Fibroblast of upper back skin (primary cell): ENCODE measurements at places on chromosomes 7 and 10.
A peak's percentile ranks its signal among the peaks of the same experiment; 100 is the strongest.

- DNase-seq = peak; percentile 92
Measured at GRCh38 chr7:40299097-40299496, 164.3 kb downstream of the SUGCT start.

DNA sequence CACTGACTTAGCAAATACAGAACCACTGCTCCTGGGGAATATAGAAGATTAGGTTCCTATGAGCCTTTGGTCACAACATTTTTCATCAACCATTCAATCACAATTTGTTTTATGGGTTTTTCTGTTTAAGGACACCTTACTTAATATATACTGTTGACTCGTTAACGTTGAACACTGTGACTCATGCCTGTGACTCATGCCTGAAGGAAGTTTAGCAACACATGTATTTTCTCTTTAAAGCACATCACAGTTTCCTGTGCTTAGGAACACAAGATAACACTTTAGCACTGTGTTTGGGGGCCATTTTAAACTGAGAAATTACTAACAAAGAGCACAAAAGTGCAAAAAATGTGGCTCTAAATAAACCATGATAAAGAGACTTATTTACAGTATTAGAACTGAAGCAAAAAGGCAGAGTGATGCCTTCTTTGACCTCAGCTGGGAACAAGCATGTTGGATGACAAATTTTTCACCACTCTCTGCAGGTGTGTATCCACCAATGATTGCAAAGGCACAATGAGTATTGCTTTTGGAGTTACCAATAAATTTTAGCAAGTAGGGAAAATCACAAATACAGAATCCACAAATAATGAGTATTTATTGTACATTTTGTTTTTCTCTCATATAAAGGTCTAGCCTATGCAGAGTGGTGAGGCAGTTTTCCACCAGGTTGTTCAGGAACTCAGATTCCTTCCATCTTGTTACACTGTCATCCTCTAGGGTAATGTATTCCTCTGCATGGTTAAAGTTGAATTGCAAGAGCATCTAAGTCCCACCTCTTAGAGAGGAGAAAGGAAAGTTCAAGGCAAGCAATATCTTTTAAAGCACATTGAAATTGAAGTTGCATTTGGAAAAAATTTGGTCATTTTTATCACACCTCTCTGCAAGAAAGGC is 7.3 kb downstream of the FGFBP3 start:
- DNase-seq = peak; percentile 86

GRCh38 chr7:5214641-5215040 is 24.6 kb downstream of the WIPI2 start:
- DNase-seq = no peak

DNA sequence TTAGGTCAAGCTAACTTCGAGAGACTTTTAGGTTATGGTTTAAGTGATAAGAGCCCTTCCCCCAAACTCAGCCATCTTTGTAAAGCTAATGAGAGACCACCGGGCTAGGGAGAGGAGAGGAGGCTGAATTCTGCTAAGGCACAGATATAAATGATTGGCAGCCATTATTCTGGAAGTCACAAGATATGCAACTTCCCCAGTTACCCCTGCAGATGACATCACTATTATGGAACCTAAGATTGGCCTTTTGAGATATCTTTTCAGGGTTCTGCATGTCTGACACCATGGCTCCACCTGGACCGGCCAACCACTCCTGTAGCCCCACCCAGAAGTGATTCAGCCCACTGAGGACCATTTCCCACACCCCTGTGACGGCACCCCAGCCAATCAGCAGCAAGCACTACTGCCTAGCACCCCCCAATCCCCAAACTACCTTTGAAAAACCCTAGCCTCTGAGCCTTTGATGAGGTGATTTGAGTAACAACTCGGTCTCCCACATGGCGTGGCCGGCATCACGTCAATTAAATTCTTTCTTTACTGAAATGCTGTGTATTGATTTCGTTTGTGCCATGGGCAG is 14.4 kb downstream of the VIPR2 start:
- no peak for DNase-seq

- peak; percentile 58 for DNase-seq
Measured at GRCh38 chr7:81956520-81956919, 186.7 kb upstream of the HGF start.

- DNase-seq = no peak
Measured at GRCh38 chr7:51033727-51034520, 251.2 kb upstream of the GRB10 start.

DNA sequence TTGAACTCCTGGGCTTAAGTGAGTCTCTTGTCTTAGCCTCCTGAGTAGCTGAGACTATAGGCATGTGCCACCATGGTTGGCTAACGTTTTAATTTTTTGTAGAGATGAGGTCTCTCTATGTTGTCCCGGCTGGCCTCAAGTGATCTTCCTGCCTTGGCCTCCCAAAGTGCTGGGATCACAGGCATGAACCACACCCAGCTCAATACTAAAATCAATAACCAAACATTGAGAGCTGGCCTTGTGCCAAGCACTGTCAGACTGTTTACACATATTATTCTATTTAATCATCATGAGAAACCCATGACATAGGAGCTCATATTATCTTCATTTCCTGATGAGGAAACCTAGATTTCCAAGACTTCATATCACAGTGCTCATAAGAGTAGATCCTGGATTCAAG is 251.2 kb downstream of the BAMBI start:
- no peak for DNase-seq

DNA sequence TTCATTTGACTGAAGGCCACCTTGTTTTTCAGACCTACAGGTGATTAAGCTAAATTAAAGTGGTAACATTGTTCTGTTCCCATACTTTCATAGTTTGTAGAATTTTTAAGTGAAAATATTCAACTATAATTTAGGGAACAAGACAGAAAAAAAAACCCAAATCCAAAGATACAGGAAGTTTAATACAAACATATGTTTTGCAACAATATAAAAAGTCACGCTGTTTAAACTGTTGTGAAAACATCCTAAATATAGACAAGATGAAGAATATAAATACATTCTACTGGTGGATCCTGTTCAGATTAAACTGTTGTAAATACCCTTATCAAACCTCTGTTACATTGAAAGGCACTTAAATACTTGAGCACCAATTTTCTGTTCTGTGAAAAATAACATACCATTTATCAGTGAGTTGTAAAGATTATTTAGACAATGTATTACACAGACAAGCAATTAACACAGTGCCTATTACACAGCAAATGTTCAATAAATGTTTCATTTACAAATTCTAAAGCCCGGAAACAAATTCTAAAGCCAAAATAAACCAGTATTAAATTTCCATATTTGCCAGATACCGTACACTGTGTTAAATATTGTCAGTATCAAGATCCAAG is 14.2 kb downstream of the ASZ1 start:
- no peak for DNase-seq

DNA sequence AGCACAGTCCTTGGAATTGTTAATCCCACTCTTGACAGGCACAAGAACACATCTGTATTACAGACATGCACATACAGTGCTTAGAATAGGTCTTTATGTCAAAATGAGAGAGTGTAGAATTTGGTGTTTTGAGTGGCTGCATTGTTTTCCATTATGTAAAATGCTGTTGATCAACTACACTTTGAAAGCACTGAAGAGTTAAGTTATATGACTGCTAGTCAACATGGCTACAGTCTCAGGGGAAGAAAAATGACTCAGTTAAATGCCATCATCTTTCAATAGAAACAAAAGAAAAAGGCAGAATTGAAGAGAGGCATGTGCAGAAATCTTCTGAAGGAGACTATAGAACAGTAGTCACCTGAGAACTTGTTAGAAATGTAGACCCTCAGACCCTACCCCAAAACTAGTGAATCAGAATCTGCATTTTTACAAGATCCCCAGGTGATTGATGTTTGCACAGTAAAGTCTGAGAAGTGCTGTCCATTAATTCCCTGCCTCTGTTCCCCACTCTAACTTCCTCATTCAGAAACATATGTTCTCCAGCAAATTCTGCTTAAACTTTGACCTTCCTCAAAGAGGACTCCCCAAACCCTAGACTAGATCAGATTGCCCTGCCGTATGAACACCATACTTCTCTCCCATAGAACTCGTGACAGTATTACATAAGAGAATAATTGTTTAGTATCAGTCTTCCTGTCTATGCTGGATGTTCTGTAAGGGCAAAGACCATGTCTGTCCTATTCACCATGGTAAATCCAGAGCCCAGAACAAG is 16.0 kb downstream of the SND1 start:
- peak; percentile 34 for DNase-seq

DNA sequence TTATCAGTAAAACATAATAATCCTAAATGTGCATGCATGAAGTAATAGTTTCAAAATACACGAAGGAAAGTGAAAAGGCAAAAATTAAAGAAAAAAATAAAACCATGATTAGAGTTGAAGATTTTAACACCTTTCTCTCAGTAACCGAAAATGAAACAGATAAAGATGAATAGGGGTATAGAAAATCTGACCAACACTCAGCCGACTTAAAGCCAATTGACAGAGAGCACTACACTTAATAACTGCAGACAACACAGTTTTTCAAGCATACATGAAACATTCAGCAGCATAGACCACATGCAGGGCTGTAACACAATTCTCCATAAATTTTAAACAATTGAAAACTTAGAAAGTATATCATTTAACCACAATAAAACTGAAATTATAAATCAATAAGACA is 76.1 kb downstream of the CUBN start:
- DNase-seq = no peak

DNA sequence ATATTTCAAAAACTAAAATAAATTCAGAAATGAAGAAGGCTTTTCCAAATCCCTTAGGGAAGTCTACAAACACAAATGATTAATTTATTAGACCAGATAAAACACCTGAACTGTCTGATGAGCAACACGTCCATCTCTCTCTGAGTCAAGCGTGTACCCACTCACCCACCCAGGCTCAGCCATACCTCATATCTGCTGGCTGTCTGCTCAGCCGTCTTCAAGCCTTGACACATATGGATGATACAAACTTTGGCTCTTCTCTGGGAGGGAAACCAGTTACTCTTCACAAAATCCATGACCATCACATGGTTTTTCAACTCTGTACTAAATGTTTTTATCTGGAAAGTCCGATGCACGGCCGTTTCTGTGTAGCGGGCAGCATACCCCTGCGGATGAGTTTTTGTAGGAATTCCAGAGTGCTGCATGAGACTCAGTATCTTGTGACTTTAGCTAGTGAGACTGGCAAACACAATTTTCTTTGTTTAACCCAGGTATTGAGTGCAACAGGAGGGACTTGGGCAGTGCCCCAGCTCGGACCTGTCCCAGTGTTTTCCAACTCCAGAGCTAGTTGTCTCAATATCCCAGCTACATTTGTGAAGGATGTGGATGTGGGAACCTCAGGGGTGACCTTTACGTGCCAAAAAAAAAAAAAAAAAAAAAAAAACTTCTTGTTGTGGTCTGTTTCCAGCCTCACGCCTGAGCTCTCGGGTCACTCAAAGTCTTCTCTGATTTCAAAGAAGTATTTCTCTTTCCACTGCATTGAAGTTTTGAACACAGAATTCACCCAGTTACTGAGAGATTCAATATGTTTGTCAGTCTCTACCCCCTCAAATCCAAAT is at the start of gene C10orf90:
Gene C10orf90 (minus strand): TSS at position 638 of the 839 bp plus-strand sequence. CDS start 213 bp downstream, at position 425.
- no peak for DNase-seq

GRCh38 chr10:93085272-93085859 is 11.7 kb downstream of the CYP26A1 start:
- no peak for DNase-seq

DNA sequence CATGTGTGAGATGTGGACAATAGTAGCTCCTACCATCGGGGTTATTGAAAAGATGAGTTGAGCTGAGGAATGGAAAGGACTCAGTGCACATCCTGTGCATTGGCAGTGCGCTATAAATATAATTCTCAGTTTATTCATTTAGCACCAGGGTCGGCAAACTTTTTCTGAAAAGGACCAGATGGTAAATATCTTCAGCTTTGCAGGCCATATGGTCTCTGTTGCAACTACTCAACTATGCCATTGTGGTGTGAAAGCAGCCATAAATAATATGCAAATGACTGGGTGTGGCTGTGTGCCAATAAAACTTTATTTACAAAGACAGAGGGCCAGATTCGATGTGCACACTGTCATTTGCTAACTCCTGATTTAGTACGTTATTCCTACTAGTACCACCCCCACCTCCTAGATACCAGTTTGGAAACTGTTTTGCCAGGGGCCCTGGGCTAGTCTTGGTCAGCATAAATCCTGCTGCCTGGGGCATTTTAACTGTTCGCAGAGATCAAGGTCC is 422.9 kb upstream of the MKI67 start:
- no peak for DNase-seq

GRCh38 chr7:15723841-15724240 is 37.4 kb upstream of the MEOX2 start:
- peak; percentile 54 for DNase-seq

- no peak for DNase-seq
Measured at GRCh38 chr7:24913801-24914464, 66.0 kb downstream of the OSBPL3 start.

DNA sequence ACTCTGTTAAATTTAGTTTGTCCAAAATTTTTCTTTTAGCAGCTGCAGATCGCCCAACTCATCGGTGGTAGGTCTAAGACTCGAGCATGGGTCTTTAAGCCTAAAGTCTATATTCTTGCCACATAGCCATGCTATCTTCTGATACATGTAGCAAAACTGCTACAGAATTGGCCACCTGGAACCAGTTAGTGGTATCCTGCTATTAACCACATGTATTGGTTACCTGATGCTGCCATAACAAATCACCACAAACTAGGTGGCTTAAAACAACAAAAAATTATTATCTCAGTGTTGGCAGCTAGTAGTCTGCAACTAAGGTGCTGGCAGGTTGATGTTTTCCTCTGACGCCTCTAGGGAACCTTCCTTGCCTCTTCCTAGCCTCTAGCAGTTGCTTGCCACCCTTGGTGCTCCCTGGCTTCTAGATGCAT is 96.7 kb upstream of the PIK3CG start:
- DNase-seq = peak; percentile 54

- no peak for DNase-seq
Measured at GRCh38 chr7:155570171-155570958, 24.0 kb upstream of the CNPY1 start.

DNA sequence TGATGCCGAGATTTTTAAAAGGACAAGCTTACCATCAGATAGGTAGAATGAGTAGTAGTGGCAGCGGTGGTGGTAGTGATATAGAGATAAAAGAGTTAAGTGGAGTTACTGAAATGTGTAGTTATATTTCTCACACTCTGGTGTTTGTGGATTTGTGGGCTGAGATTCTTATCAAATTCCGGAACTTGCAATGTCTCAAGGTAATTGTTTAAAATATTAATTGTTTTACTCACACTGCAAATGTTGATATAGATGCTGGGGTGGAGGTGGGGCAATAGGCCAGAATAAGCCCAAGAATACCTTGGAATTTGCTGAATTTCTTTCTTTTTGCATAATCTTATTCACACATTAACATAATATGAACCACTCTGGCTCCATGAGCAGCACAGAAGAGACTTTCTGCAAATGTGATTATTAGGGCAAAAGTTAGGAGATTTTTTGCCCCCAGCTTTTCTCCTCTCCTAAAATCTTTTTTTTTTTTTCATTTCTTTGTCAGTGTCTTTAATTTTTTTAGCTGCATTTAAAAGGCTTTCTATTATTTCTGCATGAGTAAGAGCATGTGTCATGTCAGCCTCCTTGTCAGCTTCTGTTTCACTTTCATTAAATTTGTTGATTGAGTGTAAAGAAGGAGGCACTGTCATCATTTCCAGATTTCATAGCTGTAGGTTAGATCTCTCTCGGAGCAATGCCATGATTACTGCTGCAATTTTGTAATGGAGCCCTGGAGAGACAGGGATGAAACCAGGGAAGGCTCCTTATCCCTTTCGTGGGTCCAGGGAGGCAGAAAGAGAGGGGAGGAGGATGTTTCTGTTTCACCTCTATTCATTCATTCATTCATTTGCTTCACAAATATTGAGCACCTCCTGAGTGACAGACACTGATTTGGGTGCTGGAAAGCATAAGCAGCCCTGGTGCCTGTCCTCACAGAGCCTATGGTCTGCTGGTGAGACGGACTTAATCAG is 13.1 kb upstream of the SGMS1 start:
- peak; percentile 14 for DNase-seq

GRCh38 chr10:6612371-6612770 is 32.3 kb upstream of the PRKCQ start:
- DNase-seq = no peak
